ENCODE measurements at places on chromosomes 3 and 15. TPM values are rescaled to one million over a fixed set of nuclear protein-coding genes. Genes with fewer than 3 reads are reported as not detected.

- H3K36me3 ChIP-seq = no peaks in the 10 kb centered on the region
- no peaks in the 10 kb centered on the region for H3K27me3 ChIP-seq
- no peak overlapping the region for H3K27ac ChIP-seq
- peaks cover 7% of the 10 kb centered on the region for H3K4me1 ChIP-seq
- H3K4me3 ChIP-seq = no peak overlapping the region
- no peak for DNase-seq
Measured at GRCh38 chr3:51401735-51402134, 10.7 kb downstream of the RBM15B start.

DNA sequence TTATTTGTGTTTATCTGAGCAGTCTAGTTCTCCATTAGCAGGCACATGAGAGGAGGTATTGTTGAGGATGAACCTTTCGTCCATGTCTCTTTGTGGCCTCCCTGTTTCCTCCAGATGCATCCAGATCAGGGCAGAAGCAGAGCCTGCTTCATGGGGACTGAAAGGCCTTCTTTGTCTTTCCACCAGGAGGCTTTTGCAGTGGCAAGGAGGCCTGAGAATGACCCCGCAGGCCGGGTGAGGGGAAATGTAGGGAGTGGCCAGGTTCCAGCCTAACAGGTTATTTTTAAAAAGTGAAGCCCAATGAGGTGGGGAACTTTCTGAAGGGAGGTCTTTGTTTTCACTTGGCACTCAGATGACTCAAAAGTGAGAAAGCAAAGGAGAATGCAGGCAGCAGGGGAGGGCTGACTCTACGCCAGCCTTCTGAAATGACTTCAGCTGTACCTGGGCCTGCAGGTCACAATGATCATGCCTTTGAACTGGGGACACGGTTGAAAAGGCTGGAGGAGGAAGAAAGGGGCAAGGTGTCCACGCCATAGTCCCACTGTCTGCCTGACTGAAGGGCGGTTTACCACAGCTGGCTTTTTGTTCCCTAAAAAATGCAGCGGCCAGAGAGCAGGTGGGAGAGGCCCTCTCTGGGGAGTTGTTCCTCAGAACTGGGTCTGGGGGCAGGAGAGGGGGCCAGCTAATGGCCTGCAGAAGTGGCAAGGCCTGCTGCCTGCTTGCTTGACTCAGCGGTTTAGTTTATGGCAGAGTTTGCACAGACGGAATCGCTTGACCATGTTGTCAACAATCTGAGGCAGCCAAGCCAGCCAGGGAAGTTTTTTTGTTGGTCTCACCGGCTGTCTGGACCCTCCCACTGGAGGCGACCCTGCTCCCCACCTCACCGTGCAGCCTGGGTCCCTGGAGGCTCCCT, 28.7 kb downstream of the CMTM7 start:
- peak overlapping the region; percentile 54 for H3K27ac ChIP-seq
- H3K4me3 ChIP-seq = no peak overlapping the region
- peak; percentile 40 for DNase-seq
- peaks cover 25% of the 10 kb centered on the region for H3K4me1 ChIP-seq

- no peaks in the 10 kb centered on the region for H3K36me3 ChIP-seq
- DNase-seq = no peak
- H3K27me3 ChIP-seq = no peaks in the 10 kb centered on the region
- H3K4me1 ChIP-seq = no peaks in the 10 kb centered on the region
Measured at GRCh38 chr3:21216598-21216997, 534.4 kb downstream of the ZNF385D start.

FBXO40 gene
- total RNA-seq = 0.68 TPM

DNA sequence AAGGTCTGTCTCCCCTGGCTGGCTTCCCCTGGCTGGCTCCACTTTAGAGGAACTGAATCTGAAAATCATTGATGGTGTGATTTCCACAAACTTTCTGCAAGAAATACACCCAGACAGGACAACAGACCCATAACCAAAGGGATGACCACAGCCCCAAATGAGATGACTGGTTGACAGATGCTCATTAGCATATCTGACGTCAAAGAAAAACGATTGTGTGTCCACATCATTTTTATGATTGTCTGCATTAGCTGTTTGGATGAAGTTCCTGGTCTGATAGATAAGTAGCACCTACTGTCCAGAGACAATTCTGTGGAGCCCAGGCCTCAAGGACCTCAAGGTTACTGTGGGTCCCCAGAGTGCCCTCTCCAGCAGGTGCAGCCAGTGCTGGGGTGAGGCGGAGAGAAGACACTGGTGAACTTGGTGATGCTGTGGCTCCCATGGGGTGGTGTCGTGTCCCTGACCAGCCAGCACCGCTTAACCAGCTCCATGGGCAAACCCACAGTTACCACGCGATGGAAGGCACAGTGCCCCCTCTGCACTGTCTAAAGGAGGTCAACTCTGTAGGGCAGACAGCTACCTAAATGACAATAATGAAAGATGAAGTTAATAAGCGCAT, 127.4 kb downstream of the NSMCE3 start:
- H3K4me1 ChIP-seq = peaks cover 4% of the 10 kb centered on the region
- H3K27ac ChIP-seq = no peak overlapping the region
- H3K4me3 ChIP-seq = no peak overlapping the region
- no peaks in the 10 kb centered on the region for H3K27me3 ChIP-seq
- H3K36me3 ChIP-seq = no peaks in the 10 kb centered on the region

DNA sequence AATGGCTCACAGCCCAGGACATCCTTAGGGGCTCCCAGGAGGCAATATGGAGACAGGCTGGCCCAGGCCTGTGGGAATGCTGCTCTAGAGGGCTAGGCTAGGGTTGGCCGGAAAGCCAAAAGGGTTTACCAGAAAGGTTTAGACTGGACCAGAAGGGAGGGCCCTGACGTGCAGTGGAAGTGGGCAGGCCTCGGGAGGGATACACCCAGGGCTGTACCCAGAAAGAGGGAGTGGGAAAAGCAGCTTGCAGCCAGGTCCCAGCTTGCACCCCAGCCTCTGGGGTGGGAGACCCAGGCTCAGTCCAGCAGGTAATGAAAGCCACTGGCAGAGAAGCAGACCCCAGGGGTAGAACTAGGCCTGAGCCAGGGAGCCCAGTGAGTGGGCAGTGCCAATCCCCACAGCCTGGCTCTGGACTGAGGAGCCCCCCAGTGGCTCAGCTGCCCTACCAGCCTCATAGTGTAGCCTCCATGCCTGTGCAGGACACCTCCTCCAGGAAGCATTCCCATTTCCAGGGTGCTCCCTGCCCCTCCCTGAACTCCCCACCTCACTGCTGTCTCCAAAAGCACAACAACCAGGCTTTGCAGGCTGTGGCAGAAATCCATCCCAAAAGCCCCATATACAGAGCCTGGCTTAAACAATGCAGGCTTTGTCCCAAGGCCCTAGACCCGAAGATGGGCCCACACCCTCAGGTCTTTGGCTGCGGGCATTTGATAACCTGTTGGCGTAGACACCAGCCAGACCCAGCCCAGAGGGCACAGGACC, 3.5 kb downstream of the GORASP1 start:
- no peak overlapping the region for H3K27ac ChIP-seq
- no peaks in the 10 kb centered on the region for H3K27me3 ChIP-seq
- H3K4me1 ChIP-seq = peaks cover 25% of the 10 kb centered on the region
- H3K36me3 ChIP-seq = no peaks in the 10 kb centered on the region
- no peak overlapping the region for H3K4me3 ChIP-seq

- no peaks in the 10 kb centered on the region for H3K36me3 ChIP-seq
- no peaks in the 10 kb centered on the region for H3K27me3 ChIP-seq
- H3K4me1 ChIP-seq = no peaks in the 10 kb centered on the region
- no peak for DNase-seq
Measured at GRCh38 chr3:6805236-6805635, 55.7 kb upstream of the GRM7 start.

DNA sequence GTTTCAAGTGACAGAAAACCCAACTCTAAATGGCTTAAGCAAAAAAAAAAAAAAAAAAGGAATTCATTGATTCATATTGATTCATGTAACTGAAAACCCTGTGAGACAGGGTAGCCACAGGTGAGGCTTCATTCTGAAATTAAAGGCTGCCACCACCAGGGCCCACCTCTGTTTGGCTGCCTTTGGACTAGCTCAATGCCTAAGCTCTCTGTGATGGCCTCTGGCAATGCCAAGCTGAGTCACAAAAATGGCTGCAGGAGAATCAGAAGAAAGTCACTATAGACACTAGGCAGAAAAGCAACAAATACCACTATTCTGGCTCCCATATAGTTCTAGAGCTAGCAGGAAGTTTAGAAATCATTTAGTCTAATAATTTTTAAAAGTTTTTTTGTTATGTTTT, 38.2 kb upstream of the GYG1 start:
- no peak overlapping the region for H3K27ac ChIP-seq
- H3K4me3 ChIP-seq = no peak overlapping the region
- no peaks in the 10 kb centered on the region for H3K36me3 ChIP-seq
- H3K4me1 ChIP-seq = peaks cover 8% of the 10 kb centered on the region
- DNase-seq = no peak

CLDN18 gene
- 3.1 TPM for total RNA-seq

TNK2 gene
- 71.6 TPM for total RNA-seq

DNA sequence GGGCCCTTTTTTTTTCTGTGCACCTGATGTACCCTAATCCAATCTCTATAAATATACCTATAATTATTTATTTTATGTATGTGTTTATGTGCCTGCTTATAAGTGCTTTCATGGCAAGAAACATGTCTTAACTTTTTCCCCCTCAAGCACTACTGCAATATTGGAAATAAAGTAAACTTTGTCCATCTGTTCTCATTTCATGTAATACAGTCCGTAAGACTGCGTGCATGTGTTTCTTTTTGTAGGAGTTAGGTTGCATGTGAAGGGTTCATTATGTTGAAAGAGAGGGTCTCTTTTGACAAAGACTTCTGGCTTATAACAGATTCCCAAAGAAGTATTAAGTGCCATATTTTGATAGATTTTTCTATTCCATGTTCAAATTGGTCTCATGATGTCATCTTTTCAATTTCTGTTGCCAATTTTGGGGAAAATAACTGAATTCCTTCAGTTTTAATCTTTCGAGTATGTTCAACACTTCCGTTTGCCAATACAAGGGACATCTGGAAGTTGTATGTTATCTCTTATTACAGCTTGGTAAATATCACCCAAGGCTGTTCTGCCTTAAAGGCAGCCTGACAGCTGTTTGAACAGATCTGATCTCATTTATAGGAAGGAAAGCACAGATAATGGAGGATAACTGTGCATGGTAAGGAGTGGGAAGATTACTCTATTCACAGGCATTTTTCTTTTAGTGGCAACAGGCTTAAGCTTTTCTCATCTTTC, 273.1 kb upstream of the SGO1 start:
- H3K4me3 ChIP-seq = no peak overlapping the region
- H3K27ac ChIP-seq = no peak overlapping the region
- DNase-seq = no peak
- H3K27me3 ChIP-seq = no peaks in the 10 kb centered on the region

CRABP1 gene
- total RNA-seq = 2.4 TPM

GRCh38 chr3:109930582-109930981, 593.2 kb upstream of the DPPA4 start:
- no peaks in the 10 kb centered on the region for H3K27me3 ChIP-seq
- no peak overlapping the region for H3K27ac ChIP-seq
- no peak for DNase-seq
- no peaks in the 10 kb centered on the region for H3K4me1 ChIP-seq
- no peaks in the 10 kb centered on the region for H3K36me3 ChIP-seq
- H3K4me3 ChIP-seq = no peak overlapping the region

- H3K4me3 ChIP-seq = no peak overlapping the region
- H3K27me3 ChIP-seq = no peaks in the 10 kb centered on the region
- no peaks in the 10 kb centered on the region for H3K36me3 ChIP-seq
- peaks cover 5% of the 10 kb centered on the region for H3K4me1 ChIP-seq
Measured at GRCh38 chr15:31266712-31267111, 59.9 kb upstream of the KLF13 start.

GRCh38 chr3:178393824-178394223, 142.4 kb upstream of the KCNMB2 start:
- H3K4me1 ChIP-seq = no peaks in the 10 kb centered on the region
- no peak overlapping the region for H3K4me3 ChIP-seq
- H3K27ac ChIP-seq = no peak overlapping the region
- H3K27me3 ChIP-seq = no peaks in the 10 kb centered on the region

GRCh38 chr3:143235614-143236204, 116.1 kb downstream of the CHST2 start:
- no peak overlapping the region for H3K27ac ChIP-seq
- H3K27me3 ChIP-seq = no peaks in the 10 kb centered on the region
- no peaks in the 10 kb centered on the region for H3K36me3 ChIP-seq
- no peak for DNase-seq
- no peak overlapping the region for H3K4me3 ChIP-seq
- H3K4me1 ChIP-seq = no peaks in the 10 kb centered on the region

DNA sequence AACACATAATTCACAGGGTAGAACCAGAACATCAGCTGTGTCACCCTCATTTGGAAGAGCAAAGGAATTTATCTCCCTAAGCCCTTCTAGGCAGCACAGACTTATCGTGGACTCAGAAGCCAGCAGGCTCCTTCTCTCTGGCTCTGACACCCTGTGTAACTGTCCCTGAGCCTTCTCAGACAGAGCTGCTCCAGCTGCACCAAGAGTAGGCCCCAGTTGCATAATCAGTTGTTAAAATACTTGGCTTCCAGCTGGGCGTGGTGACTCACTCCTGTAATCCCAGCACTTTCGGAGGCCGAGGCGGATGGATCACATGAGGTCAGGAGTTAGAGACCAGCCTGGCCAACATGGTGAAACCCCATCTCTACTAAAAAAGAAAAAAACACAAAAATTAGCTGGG, 49.4 kb upstream of the ACVR2B start:
- H3K4me1 ChIP-seq = no peaks in the 10 kb centered on the region
- H3K27ac ChIP-seq = no peak overlapping the region
- no peaks in the 10 kb centered on the region for H3K27me3 ChIP-seq
- DNase-seq = no peak
- no peak overlapping the region for H3K4me3 ChIP-seq
- no peaks in the 10 kb centered on the region for H3K36me3 ChIP-seq

KBTBD13 gene
- 3.4 TPM for total RNA-seq

LCTL gene
- total RNA-seq = not detected

Data from testis (tissue), 5 donors.